ENCODE measurements at places on chromosomes 2 and 18.

GRCh38 chr2:207633686-207634085 lies 8.5 kb upstream of the METTL21A start:
- DNase-seq: no peak

- DNase-seq: no peak
Observed at GRCh38 chr2:48315896-48316194, 214.1 kb upstream of the STON1 start.

DNA sequence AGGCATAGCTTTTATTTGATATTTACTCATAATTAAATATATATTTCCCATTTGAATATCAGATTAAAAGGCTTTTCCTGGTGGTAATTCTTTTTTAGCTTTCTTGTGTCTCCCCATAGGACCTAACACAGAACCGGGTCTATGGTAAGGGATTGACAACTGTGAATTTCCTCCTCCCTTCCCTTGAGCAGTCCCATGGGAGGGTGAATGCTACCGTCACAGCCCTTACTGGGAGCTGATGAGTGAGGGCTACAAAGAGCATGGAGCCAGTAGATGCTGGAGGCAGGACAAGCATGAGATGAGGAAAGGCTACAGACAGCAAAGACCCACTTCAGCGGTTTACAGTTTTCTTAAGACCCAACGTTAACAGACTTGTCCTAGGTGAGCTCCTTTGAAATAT lies 170.6 kb upstream of the EPAS1 start:
- DNase-seq: no peak

DNA sequence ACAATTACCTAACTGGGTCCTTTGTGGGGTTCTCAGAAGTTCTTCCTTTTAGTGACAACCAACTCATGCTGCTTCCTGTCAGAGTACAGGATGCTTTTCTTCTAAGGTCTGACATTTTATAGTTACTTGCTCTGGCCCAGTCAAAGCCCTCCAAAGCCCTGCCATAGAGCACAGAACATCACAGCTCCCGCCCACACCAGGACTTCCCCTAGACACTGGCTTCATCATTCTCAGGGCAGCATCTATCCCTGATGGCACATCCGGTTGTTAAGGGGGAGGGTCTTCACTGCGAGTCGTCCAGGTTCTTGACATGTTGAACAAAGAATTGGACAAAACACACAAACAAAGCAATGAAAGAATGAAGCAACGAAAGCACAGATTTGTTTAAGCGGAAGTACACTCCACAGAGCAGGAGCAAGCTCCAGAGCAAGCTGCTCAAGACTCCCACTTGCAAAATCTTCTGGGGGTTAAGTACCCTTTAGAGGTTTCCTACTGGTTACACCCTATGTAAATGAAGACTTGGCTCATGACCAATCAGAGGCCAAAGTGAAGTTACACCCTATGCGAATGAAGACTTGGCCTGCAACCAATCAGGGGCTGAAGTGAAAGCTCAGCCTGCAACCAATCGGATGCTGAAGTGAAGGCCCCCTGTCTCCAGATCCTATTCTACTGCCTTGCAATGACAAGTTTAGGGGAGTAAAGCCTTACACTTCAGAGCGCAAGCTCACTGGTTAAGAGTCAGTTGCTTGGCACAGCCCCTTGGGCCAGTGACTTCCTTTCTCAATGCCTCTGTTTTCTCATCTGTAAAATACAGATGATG lies 79.0 kb downstream of the HDAC4 start:
- no peak for DNase-seq

- no peak for DNase-seq
Observed at GRCh38 chr2:230706053-230706521, 6.6 kb upstream of the CAB39 start.

- DNase-seq: no peak
Observed at GRCh38 chr2:205139822-205140463, 542.4 kb upstream of the NRP2 start.

DNA sequence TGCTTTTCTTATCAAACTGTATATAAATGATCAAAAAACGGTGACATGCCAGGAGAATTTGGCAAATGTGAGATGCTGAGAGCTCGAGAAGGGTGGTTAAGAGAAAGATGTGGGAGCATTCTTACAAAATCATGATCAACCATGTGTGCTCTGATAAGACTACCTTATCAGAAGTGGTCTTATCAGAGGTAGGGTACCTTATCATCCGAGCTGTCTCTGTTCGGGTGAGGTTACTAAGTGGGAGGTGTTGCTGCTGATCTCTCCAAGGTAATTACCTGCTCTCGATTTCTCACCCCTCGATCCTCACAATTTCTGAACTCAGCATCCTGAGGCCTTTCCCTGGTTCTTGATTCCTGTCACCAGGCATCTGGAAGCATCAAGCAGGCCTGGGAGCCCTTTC lies 813.0 kb upstream of the ID2 start:
- no peak for DNase-seq

GRCh38 chr2:227117027-227117426 lies 47.0 kb downstream of the COL4A4 start:
- DNase-seq: no peak

DNA sequence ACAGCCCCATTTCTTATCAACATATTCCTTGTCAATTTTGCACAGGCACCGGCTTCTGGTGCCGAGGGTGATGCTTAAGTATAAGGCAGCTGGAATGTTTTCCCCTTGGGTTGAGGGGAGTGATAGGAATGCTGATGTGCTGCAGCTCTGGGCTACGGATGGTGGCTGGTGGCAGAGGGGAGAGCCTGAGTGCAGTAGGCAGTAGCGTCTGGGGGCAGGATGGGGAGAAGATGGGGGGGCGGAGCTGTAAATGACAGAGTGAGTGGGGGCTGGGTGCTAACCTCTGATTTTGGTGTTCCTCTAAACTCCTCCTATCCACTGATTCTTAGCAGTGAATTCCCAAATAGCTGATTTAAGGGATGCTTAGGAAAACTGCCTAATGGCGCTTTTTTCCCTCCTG lies 20.7 kb downstream of the TMEM178A start:
- no peak for DNase-seq

DNA sequence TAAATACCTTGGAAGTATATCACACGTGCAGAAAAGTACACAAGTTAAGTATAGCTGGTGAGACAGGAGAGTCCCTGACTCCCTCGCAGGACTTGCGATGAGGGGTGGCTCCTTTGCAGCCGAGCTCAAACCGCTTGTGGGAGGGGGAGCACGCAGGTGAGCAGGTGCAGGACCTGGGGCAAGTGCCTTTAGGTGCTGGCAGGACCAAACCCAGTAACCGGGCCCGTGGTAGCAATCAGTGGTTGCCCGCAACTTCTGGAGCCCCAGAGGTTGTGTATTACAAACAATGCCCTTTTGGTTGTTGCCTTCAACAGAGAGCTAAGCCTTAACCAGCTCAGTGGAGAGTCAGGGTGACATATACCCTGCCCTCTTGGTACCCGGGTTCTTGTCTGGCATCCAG lies 132.8 kb downstream of the PARD3B start:
- DNase-seq: no peak

DNA sequence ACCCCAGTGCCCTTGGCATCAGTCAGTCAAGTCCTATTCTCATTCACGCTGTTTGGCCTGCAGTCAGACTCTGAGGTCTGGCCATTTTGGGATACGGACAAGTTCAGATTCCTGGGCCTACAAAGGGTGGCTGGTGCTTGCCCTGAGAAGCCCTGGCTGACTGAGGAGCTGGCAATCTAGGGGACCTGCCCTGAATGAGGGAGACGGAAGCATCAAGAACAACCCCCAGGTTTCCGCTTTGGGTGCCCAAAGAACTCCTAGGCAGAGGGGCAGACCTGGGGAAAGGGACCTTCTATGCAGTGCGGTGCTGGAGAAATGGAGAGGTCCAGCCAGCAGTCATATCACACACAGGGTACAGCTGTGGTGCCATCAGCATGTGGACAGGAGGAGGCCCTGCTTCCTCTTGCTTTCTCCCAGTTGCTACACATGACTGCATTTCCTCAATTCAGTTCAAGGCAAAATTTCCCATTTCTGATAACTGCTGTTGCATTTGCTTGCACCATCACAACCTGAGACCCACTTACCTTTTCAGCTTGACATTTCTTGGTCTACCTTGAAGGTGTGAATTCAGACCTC lies 70.9 kb upstream of the LGALSL start:
- DNase-seq: no peak

DNA sequence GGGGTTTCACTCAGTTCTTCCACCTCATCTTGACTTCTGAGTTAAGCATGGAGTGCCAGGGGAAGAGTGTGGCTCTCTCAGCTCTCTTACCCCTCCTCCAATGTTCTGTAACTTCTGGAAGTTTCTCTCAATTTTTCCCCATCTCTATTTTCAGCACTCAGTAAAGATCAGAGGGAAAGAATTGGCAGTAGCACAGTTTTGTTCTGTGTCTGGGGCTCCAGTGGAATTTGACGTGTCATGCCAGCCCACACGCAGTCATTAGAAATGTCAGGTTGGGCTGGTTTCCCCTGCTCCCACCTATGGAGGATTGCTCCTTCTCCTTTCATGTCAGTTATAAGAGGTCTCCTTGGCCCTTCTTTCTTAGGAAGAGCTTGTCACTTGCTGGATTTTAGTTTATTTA lies 104.6 kb upstream of the COL3A1 start:
- no peak for DNase-seq

GRCh38 chr2:40463112-40463511 lies 11.2 kb upstream of the SLC8A1 start:
- DNase-seq: no peak

- no peak for DNase-seq
Observed at GRCh38 chr18:46161703-46162396, 57.7 kb downstream of the HAUS1 start.

All from AG04449 (cell line).